ENCODE measurements at places on chromosomes 13 and 19. TPM values are rescaled to one million over a fixed set of nuclear protein-coding genes. Genes with fewer than 3 reads are reported as not detected.

DNA sequence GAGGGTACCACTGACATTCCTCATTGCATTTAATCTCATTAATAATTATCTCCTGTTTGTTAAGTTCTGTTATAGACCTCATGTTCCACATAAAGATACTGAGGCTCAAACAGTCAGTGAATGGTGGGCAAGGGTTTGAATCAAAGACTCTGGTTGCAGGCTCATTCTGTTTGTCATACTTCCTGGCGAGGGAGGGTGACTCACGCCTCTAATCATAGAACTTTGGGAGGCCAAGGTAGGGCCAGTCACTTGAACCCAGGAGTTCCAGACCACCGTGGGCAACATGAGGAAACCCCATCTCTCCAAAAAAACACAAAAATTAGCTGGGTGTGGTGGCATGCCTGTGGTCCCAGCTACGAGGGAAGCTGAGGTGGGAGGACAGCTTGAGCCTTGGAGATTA is 220.7 kb upstream of the MIR17HG start:
- DNase-seq = no peak

- DNase-seq = no peak
Measured at GRCh38 chr19:46755853-46756543, 9.7 kb upstream of the STRN4 start.

DNA sequence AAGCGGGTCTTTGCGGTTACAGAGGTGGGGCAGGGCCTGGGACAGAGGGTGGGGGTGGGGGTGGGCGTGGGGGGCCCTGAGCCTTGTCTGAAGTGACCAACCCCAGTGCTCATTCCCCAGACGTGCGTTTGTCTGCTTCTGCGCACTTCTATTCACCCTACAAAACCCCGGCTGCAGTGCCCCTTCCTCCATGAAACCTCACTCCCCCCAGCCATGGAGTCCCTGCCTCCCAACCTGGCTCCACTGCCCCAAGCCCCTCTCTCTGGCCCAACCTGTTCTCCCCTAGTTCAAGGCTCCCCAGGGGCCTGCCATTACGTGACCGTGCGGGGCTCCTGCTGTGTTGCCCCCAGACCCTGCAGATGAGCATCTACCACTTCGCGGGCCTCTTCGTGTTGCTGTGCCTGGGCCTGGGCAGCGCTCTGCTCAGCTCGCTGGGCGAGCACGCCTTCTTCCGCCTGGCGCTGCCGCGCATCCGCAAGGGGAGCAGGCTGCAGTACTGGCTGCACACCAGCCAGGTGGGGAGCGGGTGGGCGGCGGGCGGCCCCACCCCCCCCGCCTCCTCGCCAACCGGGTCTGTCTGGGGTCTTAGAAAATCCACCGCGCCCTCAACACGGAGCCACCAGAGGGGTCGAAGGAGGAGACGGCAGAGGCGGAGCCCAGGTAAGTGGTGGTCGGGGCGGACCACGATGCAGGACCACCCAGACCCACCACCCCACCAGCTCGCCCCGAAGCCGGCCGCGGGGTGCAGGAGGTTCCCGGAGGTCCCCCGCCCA is 8.2 kb downstream of the GRIN3B start:
- no peak for DNase-seq

DNA sequence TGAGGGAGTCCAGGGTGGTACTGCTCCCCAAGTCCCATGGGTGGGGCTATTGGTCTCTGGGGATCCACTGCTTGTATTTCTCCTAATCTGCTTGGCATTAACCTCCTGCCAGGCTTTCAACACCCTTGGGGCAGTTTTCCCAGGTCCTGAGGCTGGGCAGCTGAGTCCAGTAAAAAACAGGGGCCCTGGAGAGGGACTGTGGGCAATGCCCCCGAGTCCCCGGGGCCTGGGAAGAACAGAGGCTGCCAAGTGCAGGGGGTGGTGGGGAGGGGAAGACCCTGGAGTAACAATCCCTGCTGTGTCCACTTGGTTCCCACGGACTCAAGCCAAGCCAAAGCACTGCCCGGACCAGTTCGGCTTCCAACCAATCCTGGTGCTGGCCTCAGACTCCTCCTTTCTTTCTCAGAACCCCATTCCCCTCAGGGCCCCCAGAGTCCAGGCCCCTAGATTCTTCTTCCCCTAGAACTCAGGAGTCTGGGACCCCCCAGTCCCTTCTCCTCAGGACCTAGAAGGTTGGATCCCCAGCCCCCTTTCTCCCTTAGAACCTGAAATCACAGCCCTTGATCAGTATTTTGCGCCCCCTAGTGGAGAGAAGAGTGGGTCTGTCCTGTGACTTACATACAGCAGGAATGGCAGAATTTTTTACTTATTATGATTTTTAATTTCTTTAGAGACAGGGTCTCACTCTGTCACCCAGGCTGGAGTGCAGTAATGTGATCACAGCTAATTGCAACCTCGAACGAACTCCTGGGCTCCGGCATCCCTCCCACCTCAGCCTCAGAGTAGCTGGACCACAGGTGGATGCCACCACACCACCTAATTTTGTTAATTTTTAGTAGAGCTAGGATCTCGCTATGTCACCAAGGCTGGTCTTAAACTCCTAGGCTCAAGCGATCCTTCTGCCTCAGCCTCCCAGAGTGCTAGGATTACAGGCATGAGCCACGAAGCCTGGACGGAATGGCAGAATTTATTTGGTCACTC is 3.7 kb upstream of the CLPTM1 start:
- DNase-seq = peak; percentile 92

- DNase-seq = no peak
Measured at GRCh38 chr13:31151837-31152236, 9.9 kb downstream of the HSPH1 start.

The ZNF345 gene
- 18.1 TPM for total RNA-seq

GRCh38 chr13:27822873-27823311 is 30.6 kb downstream of the GSX1 start:
- DNase-seq = peak; percentile 39

The GAS6 gene
- 31.7 TPM for total RNA-seq

- no peak for DNase-seq
Measured at GRCh38 chr13:37345391-37345790, 239.9 kb upstream of the CSNK1A1L start.

DNA sequence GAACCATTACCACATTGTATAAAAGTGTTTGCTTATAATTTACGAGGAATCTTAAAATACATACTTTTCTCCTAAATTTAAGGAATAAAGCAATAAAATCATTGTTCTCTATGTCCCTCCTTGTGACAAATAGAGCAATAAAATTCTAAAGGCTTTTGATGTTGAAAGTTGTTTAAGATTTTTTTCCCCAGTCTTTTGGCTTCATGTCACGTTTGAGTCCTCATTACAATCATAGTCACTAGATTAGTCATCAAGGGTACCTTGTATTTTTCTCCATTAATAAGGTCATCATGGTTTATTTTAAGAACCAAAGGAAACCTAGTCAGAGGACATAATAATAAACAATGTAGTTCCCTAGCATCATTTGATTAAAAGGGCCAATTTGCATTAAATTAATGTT is 3.2 kb downstream of the WBP4 start:
- no peak for DNase-seq

DNA sequence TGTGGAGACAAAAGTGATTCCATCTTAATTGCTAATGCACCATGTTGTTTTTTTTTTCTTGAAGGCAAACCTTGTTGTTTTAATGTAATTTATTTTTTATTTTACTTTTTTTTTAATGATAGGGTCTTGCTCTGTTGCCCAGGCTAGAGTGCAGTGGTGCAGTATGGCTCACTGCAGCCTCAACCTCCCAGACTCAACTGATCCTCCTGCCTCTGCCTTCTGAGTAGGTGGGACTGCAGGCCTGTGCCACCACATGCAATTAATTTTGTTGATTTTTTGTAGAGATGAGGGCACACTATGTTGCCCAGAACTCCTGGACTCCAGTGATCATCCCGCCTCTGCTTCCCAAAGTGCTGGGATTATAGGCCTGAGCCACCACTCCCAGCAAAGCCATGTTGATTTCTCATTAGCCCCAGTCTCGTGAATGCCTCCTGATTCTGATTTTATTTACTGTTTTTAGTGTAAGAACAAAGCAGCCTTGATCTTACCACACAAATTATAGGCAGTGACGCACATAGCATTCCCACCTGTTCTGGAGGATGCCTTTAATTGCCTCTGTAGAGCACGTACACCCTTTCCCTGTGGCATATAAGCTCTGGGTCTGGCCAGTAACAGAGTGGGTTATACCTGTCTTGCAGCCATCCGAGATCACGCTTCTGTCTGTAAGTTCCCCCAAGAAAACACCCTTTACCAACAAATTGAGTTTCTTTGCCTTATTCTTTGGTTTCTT is 150.4 kb downstream of the GGACT start:
- no peak for DNase-seq

- DNase-seq = no peak
Measured at GRCh38 chr19:34319230-34319585, 45.8 kb upstream of the GPI start.

DNA sequence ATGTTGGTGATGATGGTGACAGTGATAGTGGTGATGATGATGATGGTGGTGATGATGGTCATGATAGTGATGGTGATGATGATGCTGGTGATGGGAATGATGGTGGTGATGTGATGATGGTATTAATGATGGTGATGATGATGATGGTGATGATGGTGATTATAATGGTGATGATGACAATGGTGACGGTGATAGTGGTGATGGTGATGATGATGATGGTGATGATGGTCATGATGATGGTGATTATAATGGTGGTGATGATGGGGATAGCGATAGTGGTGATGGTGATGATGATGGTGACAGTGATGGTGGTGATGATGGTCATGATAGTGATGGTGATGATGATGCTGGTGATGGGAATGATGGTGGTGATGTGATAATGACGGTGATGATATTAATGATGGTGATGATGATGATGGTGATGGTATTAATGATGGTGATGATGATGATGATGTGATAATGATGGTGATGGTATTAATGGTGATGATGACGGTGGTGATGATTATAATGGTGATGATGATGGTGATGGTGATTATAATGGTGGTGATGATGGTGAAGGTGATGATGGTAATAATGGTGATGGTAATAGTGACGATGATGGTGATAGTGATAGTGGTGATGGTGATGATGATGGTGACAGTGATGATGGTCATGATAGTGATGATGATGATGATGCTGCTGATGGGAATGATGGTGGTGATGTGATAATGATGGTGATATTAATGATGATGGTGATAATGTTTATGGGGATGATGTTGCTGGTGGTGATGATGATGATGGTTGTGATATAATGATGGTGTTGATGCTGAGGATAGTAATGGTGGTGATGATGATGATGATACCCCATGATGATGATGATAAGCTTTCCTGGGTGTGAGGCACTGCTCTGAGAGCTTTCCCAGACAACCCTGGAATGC is 7.7 kb downstream of the C13orf46 start:
- no peak for DNase-seq

DNA sequence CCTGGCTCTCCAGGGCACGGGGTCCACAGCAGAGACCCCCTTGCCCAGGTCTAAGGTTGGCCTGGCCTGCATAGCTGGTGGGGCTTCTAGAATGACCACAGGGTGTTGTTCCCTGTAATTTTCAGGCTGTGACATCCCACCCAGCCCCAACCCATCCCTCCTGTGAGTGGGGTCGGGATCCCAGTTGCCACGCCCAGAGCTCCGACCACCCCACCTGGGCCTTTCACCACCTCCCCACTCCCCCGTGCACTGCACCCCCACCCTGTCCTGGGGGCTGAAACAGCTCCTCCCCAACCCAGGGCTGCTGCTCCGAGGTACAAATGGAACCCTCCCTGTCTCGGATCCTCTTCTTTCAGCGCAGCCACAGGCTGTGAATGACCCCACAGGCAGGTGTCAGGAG is 8.4 kb upstream of the SLC7A10 start:
- no peak for DNase-seq

The MBD3L2 gene
- not detected for total RNA-seq

DNA sequence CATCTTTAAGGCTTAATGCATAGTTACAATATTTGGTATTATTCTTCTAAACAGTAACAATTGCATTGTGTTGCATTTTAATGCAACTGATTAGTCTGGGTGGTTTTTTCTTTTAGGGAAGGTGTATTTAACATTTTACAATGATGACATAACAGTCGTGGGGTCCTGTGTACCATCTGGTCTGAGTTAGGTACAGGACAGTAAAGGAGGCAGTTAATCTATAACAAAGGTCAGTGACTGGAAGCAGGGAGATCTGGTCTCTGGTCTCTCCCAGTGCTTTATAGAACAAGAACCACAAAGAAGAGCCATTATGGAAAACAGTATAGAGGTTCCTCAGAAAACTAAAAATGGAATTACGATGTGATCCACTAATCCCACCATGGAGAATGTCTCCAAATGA is 2.7 kb upstream of the OR7G2 start:
- no peak for DNase-seq

The ZNF714 gene
- total RNA-seq = 61.3 TPM

GRCh38 chr19:38891771-38892170 is 7.6 kb downstream of the SIRT2 start:
- DNase-seq = no peak
